ENCODE measurements at places on chromosomes 1 and 21.

- DNase-seq: no peak
Observed at GRCh38 chr1:220806408-220806807, 19.7 kb downstream of the MTARC1 start.

DNA sequence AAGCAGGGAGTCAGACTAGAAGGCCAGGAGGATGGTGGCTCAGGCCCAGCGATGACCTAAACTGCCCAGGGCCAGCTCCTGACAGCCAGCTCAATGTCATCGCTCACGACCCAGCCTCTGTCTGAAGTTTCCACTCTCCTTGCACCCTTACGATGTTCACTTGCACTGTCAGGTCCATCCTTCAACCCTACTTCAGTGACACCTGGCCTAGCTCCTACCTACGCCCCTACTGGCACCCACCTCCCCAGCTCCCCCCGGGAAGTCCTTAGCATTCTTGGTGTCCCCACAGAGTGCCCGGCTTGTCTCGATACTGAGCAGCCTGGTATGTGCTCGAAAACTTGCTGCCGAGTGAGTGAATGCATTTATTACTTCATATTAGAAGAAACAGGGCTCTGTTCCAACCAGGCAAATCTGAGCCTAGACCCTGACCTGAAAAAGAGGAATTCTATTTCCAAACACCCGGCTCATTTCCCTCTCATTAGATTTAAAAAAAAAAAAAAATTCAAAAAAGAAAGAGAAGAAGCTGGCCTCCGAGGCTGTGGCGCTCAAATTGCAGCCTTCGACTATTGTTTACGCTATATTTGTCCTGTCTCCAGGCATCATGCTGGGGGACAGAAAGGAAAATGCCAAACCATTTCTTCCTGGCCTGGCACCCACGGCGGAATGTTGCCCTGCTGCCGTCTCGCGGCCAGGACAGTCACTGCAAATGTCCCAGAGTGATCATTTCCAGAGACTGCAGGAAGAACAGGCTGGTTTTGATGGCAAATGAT, 29.8 kb upstream of the LRRC38 start:
- DNase-seq: peak; percentile 11

DNA sequence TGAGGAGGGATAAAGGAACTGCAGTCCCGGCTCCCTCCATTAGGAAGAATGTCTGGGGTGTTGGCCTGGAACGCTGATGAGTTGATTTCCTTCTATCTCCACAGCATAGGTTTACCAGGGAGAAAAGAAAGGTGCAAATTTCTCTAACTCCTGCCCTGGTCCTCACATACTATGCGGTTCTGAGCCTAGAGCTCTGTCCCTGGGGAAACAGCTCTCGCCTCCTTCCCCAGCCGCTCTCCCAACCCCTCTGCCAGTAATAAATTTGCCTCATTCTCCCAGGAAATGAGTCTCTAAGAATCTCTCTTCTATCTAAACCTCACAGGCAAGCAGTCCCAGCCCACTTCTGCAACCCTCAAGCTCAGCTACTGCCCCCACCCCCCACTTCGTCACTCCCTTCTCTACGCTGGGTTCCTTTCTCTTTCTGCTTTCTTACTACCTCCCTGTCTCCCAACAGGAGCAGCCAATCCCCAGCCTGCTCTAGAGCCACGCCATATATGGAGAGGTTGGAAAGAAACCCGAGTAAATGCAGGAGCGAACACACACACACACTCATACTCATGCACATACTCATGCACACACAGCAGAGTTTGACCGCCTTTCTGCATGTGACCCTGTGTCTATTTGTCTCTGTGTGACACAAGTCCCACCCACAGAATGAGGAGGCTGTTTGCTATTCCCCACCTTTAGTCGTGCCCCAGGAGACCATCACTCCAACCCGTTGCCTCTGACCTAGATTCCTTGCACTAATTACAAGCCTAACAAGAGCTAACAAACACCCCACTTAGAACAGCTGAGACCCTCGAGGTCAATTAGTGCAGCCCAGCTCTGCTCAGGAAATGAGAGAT, 13.4 kb downstream of the PLEKHO1 start:
- peak; percentile 99 for DNase-seq

DNA sequence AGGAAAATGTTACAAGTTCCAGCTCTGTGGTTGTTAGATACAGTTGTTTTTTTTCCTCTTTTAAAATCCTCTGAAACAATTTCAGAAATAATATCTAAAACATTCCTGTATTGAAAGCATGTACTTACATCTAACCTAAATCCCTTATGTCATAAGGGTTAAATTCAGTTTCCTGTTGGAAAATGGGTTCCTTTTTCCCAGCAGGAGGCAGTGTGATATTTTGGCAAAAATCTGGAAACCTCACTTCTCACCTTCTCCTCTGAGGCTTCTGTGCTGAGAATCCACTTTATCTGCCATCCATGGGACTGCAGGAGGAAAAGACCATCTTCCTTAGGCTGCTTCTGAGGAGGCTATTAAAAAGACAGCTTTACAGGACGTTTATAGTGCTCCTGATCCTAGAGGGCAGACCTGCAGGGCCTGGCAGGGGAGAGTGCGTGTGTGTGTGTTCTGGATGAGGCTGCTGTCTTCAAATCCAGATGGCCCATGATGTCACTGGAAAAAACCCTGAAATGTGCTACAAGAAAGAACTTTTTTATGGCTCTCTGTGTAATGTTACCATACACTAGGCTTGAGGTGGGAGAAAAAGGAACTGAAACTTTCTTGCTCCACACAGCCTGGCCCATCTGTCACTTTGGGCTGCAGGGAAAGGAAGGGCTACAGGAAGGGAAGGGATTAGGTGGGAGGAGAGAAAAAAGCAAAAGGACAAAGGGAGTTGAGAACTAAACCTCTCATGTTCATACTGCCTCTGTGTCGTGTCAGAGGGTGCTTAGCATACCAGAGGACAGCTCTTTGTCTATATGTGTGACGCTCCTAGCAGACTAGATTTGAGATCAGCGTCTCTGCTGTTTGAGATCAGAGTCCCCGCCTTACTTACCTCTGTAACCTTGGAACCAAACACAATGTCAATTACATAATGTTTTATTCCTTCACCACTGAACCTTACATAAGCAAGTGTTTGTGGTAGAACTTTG, 379.2 kb upstream of the SPAG17 start:
- DNase-seq: no peak

- no peak for DNase-seq
Observed at GRCh38 chr1:119288751-119289150, 79.8 kb upstream of the HAO2 start.

DNA sequence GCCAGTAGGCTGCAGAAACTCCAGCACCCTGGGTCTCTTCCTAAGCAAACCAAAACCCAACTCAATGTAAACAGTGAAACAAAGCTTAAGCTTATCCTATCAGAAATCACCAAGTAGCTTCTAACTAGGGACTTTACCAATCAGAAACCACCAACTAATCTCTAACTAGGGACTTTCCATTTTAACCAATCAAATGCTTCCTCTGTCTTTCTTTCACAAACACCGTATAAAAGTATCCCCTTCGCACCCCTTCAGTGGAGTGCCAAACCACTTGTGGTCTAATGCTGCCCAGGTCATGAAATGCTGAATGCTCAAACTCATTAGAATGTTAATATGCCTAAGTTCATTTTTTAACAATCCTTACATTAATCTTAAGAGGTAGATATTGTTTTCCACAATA, 250.5 kb upstream of the DUSP10 start:
- DNase-seq: no peak

GRCh38 chr1:156384007-156384406, 15.0 kb downstream of the RHBG start:
- no peak for DNase-seq

All from stromal cell of bone marrow (primary cell).